ENCODE measurements at places on chromosomes 12 and 14. TPM values are rescaled to one million over a fixed set of nuclear protein-coding genes. Genes with fewer than 3 reads are reported as not detected.

GRCh38 chr12:75976113-75976512 is 55.5 kb downstream of the PHLDA1 start:
- H3K4me3 ChIP-seq, result no peak overlapping the region
- DNase-seq, result no peak
- no peak overlapping the region for H3K27ac ChIP-seq

GRCh38 chr14:60655119-60655897 is 6.0 kb upstream of the SIX1 start:
- peaks cover 77% of the 10 kb centered on the region for H3K27me3 ChIP-seq
- DNase-seq, result no peak
- H3K27ac ChIP-seq, result no peak overlapping the region
- H3K36me3 ChIP-seq, result peaks cover 10% of the 10 kb centered on the region

DNA sequence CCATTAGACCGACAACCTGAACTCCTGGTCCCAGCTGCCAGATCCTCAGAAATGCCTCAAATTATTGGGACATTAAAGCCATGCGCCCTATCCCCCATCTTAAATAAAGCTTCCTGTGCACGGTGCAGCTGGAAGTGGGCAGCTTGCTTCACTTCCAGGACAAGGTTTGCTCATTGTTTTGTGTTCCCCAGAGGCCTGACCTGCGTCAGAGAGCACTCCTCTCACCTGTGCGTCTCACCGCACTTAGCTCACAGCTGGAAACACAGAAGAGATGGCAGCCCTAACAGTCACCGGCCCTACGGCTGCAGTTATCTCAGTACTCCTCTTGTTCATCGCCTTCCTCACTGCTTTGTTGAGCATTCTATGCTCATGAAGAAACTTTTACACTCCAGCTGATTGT is 135.5 kb downstream of the ANO2 start:
- H3K4me1 ChIP-seq, result no peaks in the 10 kb centered on the region
- no peak overlapping the region for H3K4me3 ChIP-seq
- H3K27me3 ChIP-seq, result peaks cover 42% of the 10 kb centered on the region
- H3K27ac ChIP-seq, result no peak overlapping the region
- no peak for DNase-seq

GRCh38 chr14:101186544-101186943 is 283.0 kb upstream of the RTL1 start:
- no peaks in the 10 kb centered on the region for H3K4me1 ChIP-seq
- H3K36me3 ChIP-seq, result no peaks in the 10 kb centered on the region
- H3K4me3 ChIP-seq, result no peak overlapping the region
- no peak for DNase-seq
- peaks cover 2% of the 10 kb centered on the region for H3K27me3 ChIP-seq

DNA sequence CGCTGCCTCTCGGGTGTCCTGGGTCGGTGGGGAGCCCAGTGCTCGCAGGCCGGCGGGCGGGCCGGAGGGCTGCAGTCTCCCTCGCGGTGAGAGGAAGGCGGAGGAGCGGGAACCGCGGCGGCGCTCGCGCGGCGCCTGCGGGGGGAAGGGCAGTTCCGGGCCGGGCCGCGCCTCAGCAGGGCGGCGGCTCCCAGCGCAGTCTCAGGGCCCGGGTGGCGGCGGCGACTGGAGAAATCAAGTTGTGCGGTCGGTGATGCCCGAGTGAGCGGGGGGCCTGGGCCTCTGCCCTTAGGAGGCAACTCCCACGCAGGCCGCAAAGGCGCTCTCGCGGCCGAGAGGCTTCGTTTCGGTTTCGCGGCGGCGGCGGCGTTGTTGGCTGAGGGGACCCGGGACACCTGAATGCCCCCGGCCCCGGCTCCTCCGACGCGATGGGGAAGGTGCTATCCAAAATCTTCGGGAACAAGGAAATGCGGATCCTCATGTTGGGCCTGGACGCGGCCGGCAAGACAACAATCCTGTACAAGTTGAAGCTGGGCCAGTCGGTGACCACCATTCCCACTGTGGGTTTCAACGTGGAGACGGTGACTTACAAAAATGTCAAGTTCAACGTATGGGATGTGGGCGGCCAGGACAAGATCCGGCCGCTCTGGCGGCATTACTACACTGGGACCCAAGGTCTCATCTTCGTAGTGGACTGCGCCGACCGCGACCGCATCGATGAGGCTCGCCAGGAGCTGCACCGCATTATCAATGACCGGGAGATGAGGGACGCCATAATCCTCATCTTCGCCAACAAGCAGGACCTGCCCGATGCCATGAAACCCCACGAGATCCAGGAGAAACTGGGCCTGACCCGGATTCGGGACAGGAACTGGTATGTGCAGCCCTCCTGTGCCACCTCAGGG is 679 bp downstream of the ARF6 start:
- peaks cover 38% of the 10 kb centered on the region for H3K4me1 ChIP-seq
- peaks cover 15% of the 10 kb centered on the region for H3K36me3 ChIP-seq
- peak overlapping the region; percentile 98 for H3K4me3 ChIP-seq
- H3K27me3 ChIP-seq, result no peaks in the 10 kb centered on the region
- DNase-seq, result peak; percentile 74
- peak overlapping the region; percentile 99 for H3K27ac ChIP-seq

ACOT6 gene
- total RNA-seq, result not detected

- H3K27me3 ChIP-seq, result no peaks in the 10 kb centered on the region
- no peaks in the 10 kb centered on the region for H3K4me1 ChIP-seq
- H3K27ac ChIP-seq, result no peak overlapping the region
These were observed 418.2 kb downstream of the BCAT1 start for GRCh38 chr12:24530689-24531088.

- no peak overlapping the region for H3K27ac ChIP-seq
- no peaks in the 10 kb centered on the region for H3K27me3 ChIP-seq
- no peak overlapping the region for H3K4me3 ChIP-seq
These were observed 4.0 kb downstream of the SDR9C7 start for GRCh38 chr12:56930241-56930640.

- no peaks in the 10 kb centered on the region for H3K36me3 ChIP-seq
- no peaks in the 10 kb centered on the region for H3K4me1 ChIP-seq
- no peak overlapping the region for H3K4me3 ChIP-seq
These were observed 42.4 kb downstream of the OVCH1 start for GRCh38 chr12:29455087-29455486.

- no peaks in the 10 kb centered on the region for H3K4me1 ChIP-seq
- no peak overlapping the region for H3K27ac ChIP-seq
- H3K4me3 ChIP-seq, result no peak overlapping the region
- no peak for DNase-seq
- no peaks in the 10 kb centered on the region for H3K27me3 ChIP-seq
These were observed 68.0 kb upstream of the OSBPL8 start for GRCh38 chr12:76627346-76628135.

GRCh38 chr12:131882804-131883520 is 11.5 kb upstream of the ULK1 start:
- no peak for DNase-seq
- H3K4me3 ChIP-seq, result no peak overlapping the region
- H3K27ac ChIP-seq, result no peak overlapping the region
- H3K27me3 ChIP-seq, result no peaks in the 10 kb centered on the region
- H3K4me1 ChIP-seq, result no peaks in the 10 kb centered on the region

DNA sequence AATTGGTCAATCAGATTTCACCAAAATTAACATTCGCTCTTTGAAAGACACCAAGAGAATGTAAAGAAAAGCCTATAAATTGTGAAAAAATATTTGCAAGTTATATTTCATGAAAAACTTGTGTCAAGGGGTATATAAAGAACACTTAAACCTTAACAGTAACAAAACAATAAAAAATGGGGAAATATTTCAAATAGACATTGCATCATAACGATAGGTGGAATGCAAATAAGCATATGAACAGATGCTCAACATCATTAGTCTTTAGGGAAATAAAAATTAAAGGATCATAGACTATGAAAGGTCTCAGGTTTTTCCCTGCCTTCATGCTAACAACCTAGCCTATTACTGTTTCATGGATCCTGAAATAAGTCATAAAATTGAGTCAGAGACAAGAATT is 64.3 kb downstream of the COCH start:
- H3K27ac ChIP-seq, result no peak overlapping the region
- no peak overlapping the region for H3K4me3 ChIP-seq
- no peaks in the 10 kb centered on the region for H3K27me3 ChIP-seq

DNA sequence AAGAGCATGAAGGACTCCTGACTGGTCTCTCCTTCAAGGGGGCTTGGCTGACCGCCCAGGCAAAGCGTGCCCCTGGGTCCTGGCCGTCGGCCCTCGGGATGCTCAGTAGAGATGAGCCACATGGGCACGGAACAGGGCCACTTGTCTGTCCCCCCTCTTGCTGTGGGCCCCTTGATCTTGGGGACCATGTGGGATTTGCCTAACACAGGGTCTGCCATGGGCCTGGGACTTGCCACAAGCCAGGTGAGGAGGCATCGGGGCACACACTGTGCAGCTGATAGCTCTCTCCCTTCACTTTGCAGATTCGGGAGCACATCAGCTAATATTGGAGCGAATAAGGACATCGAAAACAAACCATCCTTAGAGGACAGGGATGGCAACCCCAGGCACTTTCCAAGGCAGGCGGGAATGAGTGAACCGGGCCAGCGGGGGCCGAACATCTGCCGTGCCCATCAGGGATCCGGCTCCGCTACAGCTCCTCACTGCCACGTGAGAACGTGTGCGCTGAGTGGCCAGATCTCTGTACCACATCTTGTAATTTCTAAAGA is 88.1 kb downstream of the PIWIL1 start:
- H3K27me3 ChIP-seq, result no peaks in the 10 kb centered on the region
- H3K4me1 ChIP-seq, result no peaks in the 10 kb centered on the region
- no peaks in the 10 kb centered on the region for H3K36me3 ChIP-seq
- H3K4me3 ChIP-seq, result no peak overlapping the region

PPP1R36 gene
- not detected for total RNA-seq

DNA sequence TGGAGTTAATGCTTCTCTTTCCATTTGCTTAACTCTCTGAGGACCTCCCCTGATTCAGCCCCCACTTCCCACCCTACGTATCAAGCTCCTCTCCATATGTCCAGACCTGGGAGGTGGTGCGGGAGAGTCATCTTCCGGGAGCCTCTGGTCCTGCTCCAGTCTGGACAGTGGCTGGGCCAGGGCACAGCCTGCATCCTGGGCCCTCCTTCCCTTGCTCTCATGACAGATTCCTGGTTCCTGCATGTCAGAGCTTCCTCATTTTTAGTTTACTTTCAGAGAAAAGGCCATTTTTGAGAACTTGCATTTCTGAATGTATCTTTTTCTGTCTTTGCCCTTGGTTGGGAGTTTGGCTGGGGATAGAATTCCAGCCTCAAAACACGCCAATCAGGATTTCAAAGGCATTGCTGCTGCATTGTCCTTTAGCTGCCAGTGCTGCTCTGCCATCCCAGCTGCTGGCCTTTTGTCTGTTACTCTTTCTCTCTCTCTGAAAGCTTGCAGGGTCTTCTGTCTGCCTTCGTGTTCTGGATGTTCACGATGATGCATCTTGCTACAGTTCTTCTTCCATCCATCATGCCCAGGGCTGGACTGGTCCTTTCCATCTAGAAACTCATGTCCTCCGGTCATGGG is 54.7 kb downstream of the SLC6A12 start:
- H3K4me3 ChIP-seq, result no peak overlapping the region
- H3K36me3 ChIP-seq, result no peaks in the 10 kb centered on the region
- no peaks in the 10 kb centered on the region for H3K27me3 ChIP-seq
- H3K4me1 ChIP-seq, result peaks cover 2% of the 10 kb centered on the region
- no peak for DNase-seq
- no peak overlapping the region for H3K27ac ChIP-seq

- H3K4me1 ChIP-seq, result peaks cover 24% of the 10 kb centered on the region
- H3K27ac ChIP-seq, result no peak overlapping the region
- no peaks in the 10 kb centered on the region for H3K36me3 ChIP-seq
- H3K4me3 ChIP-seq, result no peak overlapping the region
- DNase-seq, result no peak
These were observed 250.9 kb upstream of the FOXN3 start for GRCh38 chr14:89667983-89668382.

GRCh38 chr12:34404377-34405285 is 382.3 kb downstream of the ALG10 start:
- no peak overlapping the region for H3K4me3 ChIP-seq
- H3K27ac ChIP-seq, result no peak overlapping the region
- H3K4me1 ChIP-seq, result no peaks in the 10 kb centered on the region
- DNase-seq, result peak; percentile 48
- no peaks in the 10 kb centered on the region for H3K27me3 ChIP-seq

ASCL1 gene
- not detected for total RNA-seq

GRCh38 chr12:5384015-5384414 is 47.9 kb upstream of the NTF3 start:
- no peak for DNase-seq
- H3K4me1 ChIP-seq, result no peaks in the 10 kb centered on the region
- no peaks in the 10 kb centered on the region for H3K36me3 ChIP-seq

DNA sequence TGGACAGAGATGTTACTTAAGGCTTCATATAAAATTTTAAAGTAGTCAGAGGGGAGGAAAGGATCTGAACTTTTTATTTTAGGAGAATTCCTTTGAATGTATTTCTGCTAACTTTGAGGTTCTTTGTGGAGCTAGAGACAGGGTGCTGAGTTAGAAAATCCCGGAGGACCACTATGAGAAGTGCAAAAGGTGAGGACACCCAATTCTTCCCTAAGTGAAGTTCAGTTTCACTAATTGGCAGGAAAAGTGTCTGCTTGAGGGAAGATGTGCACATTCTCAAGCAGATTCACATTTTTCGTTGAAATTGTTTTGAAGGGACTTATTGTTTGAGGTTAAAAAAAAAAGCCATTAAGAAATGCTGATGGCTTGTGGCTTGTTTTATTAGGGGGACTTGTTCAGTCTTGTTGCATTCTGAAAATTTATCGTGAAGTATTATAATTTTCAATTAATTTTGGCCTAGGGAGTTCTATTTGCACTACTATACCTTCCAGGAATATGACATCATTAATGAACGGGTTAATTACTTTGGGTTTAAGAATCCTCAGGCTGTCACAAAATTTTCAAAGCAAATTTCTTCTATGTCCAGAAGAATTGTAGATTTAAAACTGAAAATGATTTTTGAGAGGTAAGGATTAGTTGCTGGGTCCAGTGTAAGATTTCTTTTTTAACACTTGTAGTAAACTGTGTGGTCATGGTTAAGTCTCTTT is 1.8 kb downstream of the PCNX1 start:
- H3K27me3 ChIP-seq, result no peaks in the 10 kb centered on the region
- H3K27ac ChIP-seq, result peak overlapping the region; percentile 97
- peaks cover 64% of the 10 kb centered on the region for H3K4me1 ChIP-seq
- no peak for DNase-seq
- no peaks in the 10 kb centered on the region for H3K36me3 ChIP-seq

TRHDE gene
- total RNA-seq, result not detected

All from naive thymus-derived CD8-positive, alpha-beta T cell (primary cell).